WERI-Rb-1 (cell line): ENCODE measurements at places on chromosomes 12 and 14.

- no peak for DNase-seq
Measured at GRCh38 chr12:115383668-115384067, 699.7 kb upstream of the TBX3 start.

GRCh38 chr14:63432888-63433552 is 110.2 kb downstream of the PPP2R5E start:
- DNase-seq = no peak

GRCh38 chr14:54803926-54804537 is 98.6 kb downstream of the GCH1 start:
- DNase-seq = no peak

DNA sequence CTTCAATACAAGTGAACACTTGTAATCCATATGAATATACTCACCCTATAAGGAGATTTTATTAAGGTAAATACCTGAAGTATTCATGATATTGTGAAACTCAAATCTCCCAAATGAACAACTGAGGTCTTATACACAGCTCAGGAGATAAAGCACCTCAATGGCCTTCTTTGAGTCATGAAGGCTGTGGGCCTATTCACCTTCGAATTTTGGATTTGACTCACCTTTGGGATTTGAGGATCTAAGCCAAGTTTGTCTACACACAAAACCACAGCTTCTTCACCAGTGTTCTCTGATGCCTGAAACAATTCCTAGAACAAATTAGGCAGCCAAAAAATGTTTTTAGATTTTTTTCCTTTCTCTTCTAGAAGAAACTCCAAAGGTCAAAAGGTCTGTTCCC is 194.1 kb downstream of the NUAK1 start:
- DNase-seq = no peak

DNA sequence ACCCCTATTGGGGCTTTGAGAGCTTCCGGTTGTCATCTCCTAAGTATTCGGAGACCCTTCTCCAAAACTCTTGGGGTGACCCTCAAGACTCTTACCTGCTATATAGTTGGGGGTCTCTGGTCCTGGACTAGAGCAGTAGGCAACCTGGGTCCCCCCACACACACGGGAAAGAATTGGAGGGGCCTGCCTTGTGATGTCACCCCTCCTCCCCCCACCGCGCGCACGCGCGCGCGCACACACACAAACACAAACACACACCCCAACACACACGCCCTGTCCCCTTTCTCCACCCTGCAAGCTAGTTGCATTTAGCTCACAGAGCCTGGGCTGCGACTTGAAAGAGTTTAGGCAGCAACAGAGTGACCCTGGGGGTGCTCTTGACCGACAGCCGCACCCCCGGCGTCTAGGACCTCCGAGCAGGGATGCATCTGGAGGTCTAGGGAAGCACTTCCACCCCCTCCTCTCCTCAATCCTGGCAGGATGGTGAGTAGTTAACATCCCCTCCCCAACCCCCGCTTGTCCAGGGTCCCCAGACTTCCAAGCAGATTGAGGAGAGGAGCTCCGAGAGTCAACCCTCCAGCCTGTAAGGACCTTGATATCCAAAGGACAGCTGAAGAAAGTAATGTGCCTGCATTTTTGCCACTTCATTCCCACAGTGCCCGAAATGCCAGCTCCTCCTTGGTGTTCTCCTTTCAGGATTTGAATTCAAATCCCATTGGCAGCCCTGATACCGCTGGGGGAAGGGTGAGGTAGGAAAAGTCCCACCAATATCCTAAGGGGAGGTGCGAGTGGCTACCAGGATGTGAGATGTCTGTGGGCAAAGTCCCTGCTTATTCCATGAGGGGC is 1.4 kb upstream of the DNAJC14 start:
- DNase-seq = peak; percentile 70

DNA sequence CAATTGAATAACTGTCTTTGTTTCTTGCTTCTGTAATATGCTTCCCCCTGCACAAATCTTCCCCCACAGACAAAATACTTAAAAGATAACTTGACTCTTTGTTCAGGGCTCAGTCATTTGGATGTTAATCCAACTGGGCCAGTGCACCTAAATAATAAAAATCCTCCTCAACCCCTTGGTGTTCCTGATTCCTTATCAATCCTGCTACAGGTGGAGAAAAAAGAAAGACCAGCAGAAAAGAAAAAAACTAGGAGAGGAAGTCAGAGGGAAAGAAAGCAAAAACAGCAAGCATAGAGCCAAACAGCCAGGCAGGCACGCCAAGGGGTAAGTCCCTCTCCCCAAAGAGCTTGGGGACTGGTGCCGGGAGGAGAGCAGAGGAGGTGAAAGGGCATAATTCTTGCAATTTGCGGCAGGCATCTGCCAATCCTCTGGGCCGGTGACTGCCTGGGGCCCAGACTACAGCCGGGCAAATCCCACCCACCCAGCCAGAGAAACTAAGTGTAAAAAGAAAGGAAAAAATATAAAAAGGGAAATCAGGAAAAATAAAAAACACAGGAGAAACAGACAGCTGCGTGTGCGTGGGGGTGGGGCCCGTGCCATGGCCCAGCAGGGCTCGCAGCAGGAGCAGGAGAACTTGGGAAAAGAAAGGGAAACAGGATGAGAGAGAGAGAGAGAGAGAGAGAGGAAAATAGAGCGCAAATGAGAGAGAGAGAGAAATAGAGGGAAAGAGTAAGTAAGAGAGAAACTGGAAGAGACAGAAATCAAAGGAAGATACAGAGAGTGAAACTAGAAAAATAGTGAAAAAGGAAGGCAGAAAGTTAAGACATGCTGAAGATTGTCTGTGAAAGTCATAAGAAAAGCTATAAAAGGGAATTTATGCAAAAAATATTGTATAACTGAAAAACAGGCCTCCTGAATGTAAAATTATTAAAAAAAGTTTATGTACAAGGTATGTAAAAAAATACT is 21.4 kb downstream of the KLRK1 start:
- no peak for DNase-seq

DNA sequence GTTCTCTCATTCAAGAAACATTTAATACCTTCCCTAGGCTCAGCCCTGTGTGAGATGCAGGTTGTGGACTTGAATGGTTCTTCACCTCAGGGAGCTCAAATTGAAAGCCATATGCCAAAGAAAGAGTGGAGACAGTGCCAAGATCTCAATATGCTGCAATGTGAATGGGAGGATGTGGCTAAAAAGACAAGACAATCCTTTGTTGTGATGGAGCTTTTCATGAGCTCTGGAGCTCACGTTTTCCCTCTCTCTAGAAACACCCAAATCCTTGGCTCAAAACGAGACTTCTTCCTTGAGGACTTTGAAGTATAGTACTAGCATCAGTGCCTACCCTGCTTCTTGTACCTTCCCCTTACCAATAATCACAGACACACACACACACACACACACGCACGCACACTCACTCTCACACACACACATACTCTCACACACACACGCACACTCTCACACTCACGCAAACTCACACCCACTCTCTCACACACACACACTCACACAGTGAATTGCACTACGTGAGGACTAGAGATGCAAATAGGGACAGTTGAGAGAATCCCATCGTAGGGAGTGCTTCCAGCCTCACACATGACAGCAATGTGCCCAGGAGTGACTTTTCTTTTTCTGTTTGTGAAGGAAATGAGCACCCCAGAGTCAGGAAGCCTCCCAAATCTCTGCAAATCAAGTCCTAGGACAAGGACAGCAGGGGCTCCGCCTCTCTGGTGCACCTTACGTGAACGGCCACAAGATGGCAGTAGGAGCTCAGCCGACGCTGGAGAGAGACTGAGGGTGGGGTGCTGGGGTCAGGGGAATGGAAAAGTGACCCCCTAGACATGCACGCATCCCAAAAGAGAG is 231.4 kb downstream of the PCNX1 start:
- DNase-seq = peak; percentile 53
